ENCODE measurements at places on chromosomes 5 and 9. TPM values are rescaled to one million over a fixed set of nuclear protein-coding genes. Genes with fewer than 3 reads are reported as not detected.

DNA sequence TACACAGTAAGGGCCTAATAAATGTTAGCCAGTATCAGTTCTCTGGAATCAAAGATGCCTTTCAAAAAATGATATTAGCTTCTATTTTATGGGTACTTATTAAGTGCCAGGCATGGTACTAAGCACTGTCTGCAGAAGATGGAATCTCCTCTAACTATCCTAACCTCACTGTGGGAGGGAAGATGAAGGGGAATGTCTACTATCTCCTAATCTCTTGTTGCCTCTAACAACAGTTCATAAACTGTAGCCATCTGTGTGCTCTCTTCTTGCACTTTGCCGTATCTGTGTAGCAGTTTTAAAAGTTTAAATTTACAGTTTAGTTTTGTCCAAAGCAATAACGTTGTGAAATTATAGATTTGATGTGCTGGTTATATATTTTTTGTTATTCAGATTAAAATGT is 99.6 kb upstream of the CCDC112 start:
- DNase-seq: no peak

DNA sequence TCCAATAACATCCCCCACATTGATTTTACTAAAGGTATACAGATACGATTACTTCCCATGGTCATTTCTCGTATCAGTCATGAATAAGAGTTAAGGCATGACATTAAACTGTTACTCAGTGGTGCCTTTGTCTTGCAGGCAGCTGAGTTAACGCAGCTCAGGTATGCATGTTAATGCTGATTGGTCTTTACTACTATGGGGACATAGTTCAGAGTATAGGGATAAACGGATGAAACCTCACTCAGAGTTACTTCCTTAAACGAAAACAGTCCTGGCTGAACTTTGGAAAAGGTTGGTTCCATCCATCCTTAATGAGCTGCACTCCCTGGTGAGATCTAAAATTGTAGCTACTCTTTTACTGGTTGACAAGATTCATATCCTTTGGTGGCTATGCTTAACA is 87.0 kb downstream of the ACTL7B start:
- DNase-seq: no peak

DNA sequence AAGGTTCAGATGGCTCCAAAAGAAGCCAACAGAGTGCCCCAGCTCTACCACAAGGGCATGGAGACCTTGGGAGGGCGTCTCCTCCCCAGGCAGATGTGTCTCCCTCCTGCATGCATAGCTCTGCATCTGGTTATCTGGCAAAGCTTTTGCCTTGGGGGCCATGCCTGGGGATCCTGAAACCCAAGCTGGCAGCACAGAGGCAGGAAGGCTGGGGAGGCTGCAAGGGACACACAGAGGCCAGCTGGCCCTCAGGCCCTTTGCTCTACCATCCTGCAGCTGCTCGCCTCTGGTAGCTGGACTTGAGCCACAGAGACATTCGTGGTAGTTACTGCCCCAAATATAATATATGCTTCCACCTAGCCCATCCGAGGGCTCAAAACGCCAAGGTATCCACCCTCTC is 3.9 kb downstream of the SEPTIN8 start:
- no peak for DNase-seq

GRCh38 chr5:151384106-151384505 is 36.7 kb upstream of the SLC36A2 start:
- no peak for DNase-seq

GRCh38 chr9:91873637-91874051 is 76.4 kb downstream of the ROR2 start:
- DNase-seq: no peak

DNA sequence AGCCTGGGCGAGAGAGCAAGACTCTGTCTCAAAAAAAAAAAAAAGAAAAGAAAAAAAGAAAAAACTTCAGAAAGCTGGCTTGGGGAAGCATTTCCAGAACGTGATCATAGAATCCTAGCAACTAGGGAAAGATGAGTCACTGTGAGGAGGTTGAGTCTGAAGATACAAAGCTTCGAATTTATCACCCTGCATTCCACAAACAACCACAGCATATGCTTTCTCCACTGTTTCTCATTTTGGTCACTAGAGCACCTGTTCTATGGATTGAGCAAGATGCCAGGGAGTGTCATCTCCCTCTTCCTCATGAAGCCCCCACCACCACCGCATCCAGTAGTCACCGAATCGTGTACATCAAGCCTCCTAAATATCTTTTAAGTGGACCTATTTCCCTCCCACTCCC is 37.9 kb downstream of the SEMA5A start:
- no peak for DNase-seq

DNA sequence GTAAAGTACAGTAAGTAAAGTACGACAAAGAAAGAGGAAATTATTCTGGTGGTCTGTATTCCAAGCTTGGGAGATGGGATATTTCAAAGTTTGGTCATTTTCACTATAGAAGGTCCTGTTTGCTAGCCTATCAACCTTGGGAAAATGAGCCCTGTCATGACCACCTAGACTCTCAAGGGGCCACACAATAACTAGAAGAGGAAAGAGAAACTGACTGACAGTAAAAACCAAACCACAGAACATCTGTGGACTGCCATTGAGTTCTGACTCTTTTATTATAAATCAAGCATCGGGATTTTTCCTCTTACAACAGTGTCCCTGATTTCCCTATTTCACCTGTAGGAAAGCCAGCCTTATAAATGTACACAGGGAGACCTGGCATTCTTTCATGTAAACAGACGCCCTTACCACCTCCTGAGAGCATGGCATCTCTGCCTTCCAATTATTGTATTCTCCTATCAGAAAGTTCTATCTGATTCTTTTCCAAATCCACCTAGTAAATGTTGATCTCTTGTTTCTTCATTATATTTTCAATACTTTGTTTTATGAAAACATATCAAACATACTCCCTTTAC is 80.0 kb downstream of the ZNF622 start:
- no peak for DNase-seq

GRCh38 chr9:126435105-126435504 is 108.5 kb downstream of the MVB12B start:
- DNase-seq: peak; percentile 46

DNA sequence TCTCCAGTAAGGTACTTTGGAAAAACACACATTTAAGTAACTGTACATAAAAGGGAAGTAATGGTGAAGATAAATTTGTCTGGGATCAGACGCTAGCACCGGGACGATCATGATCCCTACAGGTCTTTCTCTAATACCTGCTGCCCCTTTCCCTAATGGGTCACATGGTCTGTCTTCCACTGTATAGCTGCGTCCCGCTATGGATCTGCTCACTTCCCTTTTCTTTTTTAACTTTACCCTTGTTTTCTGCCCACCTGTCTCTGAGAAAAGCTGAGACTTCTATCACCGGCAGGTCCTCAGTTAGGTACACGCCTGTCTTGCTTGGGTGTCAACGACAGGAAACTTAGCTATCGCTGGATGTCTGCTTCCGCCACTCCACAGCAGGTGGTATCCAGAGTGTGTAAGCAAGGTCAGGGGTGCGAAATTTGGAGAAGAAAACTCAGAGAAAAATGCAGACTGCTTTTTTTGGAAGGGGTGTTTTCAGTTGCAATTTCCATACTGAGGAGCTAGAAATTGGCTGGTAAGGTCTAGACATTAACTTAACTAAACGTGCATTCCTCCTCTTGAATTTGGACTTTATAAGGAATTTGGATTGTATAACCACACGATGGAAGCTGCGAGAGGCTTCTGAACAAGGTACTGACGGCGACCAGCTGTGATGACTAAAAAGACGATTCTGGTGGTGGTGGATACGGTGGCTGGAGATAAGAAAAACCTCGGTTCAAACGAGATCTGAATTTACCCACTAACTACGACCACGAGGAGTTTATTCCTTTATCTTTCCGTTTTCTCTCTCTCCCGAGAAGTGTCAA is 1.1 kb upstream of the ICE1 start:
- no peak for DNase-seq

DNA sequence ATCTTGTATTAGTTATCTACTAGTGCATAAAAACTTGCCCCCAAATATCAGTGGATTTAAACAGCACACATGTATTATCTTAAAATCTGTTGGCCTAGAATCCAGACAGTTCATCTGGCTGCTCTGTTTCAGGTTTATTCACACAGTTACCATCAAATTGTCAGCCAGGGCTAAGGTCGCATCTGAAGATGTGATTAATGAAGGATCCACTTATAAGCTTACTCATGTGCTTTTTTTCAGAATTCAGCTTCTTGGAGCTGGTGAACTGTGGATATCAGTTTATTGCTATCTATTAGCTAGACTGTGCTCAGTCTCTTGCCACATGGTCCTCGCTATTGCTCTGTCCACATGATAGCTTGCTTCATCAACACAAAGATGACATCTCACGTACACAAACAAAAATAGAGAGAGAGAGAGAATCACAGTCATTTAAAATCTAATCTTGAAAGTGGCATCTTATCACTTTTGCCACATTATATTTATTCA is 81.5 kb downstream of the PRDM9 start:
- DNase-seq: no peak

- DNase-seq: peak; percentile 62
Measured at GRCh38 chr5:174294891-174295620, 249.6 kb downstream of the NSG2 start.

- DNase-seq: no peak
Measured at GRCh38 chr9:136133191-136133958, 14.7 kb upstream of the TMEM250 start.

DNA sequence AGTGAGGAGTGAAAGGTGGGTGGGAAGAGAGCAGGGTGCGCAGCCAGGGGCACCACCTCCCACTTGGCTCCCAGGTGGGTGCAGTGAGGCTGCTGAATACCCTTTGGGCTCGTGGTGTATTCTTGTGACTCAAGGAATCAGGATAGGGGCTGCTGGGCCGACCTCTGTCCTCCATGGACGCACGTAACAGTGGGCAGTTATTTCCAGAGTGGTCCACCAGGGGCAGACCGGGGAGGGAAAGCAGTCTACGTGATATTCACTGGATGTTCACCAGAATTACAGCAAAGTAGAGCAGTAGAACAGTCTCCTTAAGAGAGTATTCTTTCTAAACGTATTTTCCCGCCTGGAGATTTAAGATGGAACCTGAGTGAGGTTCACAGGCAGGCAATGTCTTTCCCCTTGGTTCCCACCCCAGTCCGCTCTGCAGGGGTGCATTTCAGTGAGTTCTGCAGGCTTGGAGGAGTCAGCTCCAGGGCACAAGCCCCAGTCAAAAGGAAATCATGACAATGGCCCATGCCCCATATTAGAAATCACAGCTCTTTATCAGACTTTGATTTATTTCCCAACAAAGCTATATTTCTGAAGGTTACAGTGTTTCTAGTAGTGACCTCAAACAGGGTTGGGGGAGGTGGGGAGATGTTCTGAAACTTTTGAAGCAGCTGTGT is 88.7 kb downstream of the SYK start:
- peak; percentile 37 for DNase-seq

DNA sequence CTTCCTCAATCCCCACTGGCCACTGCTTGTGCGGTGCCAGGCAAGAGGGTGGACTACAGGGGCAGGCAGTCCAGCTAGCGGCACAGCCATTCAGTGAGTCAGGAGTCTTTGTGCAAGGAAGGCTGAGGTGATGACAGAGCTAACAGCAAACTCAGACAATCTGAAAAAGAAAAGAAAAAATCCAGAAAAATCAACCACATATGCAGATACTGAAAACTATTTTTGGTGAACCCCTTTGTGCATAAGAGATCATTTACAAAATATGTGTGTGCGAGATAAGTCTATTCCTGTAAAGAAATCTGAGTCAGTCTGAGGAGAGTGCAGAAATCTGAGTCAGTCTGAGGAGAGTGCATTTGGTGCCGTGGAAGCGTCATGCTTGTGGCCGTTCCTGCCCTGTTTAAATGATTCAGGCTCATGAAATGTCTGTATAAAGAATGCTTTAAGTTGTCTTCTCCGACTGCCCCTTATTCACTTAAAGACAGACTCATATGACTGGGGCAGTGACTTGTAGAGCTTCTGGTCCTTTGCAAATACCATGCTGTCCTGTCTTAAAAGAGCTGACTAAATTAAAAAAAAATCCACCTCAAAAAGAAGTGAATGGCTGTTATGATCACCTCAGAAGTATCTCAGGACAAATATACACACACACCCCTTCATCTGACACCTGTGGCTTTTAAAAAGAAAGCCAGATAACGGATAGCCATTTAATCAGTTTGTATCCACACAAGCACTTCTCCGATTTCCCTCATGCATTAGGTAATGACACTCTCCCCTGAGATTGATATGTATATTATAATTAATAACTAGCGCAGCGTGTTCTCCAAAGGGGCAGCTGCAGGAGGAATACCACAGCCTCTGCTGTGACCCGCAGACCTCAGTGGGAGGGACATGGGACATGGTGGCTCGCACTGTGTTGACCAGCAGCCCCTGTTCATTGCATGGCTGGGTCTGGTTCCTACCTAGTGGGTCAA is 47.3 kb downstream of the TRIO start:
- DNase-seq: no peak

DNA sequence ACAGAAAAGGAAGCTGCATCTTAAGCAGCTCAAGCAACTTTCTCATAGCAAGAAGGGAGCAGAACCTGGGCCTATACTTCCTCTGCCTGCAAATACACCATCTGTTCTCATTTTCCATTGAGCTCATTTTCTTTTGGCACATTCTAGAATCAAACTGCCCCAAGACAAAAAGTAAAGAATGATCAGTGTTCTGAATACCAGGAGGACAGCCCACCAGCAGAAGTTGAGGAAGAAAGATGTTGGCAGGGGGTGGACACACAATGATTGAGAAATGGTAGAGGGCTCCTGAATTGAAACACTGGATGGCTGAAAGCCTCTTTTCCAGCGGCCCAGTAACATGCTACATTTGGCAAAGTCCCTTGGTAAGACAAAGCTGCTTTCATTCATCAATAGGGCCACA is 171.8 kb downstream of the MED10 start:
- no peak for DNase-seq

DNA sequence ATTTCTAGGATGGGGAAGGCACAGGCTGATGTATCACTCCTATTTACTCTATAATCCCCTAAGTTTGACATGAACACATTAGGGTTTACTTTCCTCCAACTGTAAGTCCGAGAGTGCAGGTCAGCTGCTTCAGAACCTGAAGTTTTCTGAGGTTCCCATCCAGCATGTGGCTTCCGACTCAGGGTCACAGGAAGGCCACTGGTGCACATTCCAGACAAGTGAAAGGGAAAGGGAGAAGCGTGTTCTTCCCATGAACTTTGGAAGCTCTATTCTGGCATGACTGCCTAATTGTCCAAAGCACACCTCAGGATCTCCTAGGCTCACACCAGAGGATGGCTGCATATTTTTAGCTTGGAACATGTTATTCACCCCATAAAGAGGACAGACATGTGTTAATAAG is 602.6 kb downstream of the SEMA5A start:
- no peak for DNase-seq

GRCh38 chr5:179298181-179298993 is 46.9 kb downstream of the ADAMTS2 start:
- DNase-seq: no peak

GRCh38 chr9:128382261-128382660 is 11.1 kb downstream of the URM1 start:
- DNase-seq: no peak

Gene SPATA31D4
- not detected for total RNA-seq

Gene RNF183
- not detected for total RNA-seq

Gene ALDH7A1
- 63.6 TPM for total RNA-seq

Gene HDHD3
- total RNA-seq: 31.7 TPM

Gene TRIM32
- total RNA-seq: 12.8 TPM

Measured in vagina (tissue), 2 donors.